K562 (cell line): ENCODE measurements at places on chromosomes 2 and 18.

DNA sequence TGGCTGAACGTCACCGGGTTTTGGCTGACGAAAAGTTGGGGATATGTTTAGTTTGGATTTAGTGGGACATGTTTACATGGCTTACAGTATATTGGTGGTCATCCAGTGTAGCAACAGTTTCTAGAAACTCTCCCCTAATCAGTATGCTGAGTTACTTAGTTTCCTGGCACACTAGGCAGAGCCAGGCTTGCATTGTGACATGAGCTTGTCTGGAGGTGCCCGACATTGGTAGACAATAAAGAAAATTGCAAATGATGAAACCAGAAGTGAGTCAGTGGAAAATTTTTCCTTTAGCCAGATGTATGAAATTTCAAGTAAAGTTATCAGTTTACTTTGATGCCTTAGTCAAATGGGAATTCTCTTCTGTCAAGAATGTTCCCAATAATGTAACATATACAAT, 276.1 kb downstream of the RDH14 start:
- no peaks in the 10 kb centered on the region for H3K27me3 ChIP-seq
- H3K4me1 ChIP-seq, result no peaks in the 10 kb centered on the region
- no peak for DNase-seq

DNA sequence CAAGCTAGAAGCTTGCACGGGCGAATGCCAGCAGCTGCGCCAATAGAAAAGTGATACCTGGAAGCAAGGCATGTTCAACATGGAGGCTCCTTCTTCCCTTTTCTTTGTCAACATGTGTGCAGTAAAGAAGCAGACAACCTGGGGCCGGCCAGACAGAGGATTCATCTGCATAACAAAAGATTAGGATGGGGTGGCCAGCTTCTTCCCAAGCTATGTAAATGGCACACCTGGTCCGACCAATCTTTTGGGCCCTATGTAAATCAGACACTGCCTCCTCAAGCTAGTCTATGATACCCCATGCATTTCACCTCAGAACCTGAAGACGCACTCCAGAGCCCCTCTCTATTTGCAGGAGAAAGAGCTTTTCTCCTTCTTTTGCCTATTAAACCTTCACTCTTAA, 66.4 kb upstream of the TGFA start:
- DNase-seq, result no peak
- H3K4me3 ChIP-seq, result no peak overlapping the region
- H3K36me3 ChIP-seq, result no peaks in the 10 kb centered on the region
- peaks cover 11% of the 10 kb centered on the region for H3K27me3 ChIP-seq
- H3K27ac ChIP-seq, result no peak overlapping the region

DNA sequence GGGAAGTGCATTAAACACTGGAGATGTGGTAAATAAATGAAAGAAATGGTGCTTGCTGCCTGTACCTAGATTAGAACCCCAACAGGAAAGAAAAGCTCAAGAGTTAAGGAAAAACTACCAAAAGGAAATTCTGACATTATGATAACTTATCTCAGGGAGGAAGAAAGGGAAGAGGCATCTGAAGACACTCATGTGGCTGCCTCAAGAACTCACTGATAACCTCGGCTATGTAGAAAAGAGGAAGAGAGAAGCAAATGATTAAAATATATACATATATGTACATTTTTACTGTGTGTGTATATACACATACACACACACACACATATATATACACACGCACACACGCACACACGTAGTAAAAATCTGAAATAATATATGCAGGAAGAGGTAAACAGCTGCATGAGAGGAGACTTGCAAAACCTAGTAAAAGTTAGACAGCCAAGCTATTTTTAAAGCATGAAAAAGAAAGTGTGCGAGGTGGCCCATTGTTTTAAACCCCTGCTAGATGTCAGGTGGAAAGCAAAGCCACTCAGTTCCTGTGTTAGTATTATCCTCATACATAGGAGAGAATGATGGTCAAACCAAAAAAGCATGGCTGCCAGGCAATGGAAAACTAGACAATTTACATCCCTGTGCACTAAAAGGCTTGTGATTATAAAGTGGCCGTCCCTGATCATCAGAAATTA, 483.0 kb upstream of the NRP2 start:
- no peak for DNase-seq
- H3K36me3 ChIP-seq, result no peaks in the 10 kb centered on the region
- no peak overlapping the region for H3K4me3 ChIP-seq
- H3K27me3 ChIP-seq, result no peaks in the 10 kb centered on the region

- no peaks in the 10 kb centered on the region for H3K27me3 ChIP-seq
- H3K4me1 ChIP-seq, result no peaks in the 10 kb centered on the region
- DNase-seq, result no peak
Observed at GRCh38 chr18:51621864-51622160, 424.3 kb upstream of the MEX3C start.

DNA sequence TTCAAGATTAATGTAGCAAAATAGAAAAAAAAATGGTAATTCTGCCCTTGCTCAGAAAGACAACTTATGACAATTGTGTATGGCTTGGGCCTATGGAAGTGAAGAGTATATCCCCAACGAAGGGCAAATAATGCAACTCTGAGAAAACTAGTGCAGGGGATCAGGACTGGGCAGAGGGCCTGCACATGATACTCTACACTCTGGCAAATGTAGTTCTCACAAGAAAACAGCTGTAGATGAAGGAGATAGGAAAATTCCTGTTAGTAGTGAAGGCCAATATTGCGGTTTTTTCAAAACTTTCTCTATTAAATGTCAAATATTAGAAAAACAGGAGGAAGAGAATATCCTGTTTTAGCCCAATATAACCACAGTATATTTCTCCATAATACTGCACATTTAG, 77.8 kb downstream of the SCN9A start:
- H3K36me3 ChIP-seq, result no peaks in the 10 kb centered on the region; the same call in 2 of the 3 replicates
- DNase-seq, result no peak
- H3K27me3 ChIP-seq, result no peaks in the 10 kb centered on the region
- no peak overlapping the region for H3K4me3 ChIP-seq
- no peaks in the 10 kb centered on the region for H3K4me1 ChIP-seq

DNA sequence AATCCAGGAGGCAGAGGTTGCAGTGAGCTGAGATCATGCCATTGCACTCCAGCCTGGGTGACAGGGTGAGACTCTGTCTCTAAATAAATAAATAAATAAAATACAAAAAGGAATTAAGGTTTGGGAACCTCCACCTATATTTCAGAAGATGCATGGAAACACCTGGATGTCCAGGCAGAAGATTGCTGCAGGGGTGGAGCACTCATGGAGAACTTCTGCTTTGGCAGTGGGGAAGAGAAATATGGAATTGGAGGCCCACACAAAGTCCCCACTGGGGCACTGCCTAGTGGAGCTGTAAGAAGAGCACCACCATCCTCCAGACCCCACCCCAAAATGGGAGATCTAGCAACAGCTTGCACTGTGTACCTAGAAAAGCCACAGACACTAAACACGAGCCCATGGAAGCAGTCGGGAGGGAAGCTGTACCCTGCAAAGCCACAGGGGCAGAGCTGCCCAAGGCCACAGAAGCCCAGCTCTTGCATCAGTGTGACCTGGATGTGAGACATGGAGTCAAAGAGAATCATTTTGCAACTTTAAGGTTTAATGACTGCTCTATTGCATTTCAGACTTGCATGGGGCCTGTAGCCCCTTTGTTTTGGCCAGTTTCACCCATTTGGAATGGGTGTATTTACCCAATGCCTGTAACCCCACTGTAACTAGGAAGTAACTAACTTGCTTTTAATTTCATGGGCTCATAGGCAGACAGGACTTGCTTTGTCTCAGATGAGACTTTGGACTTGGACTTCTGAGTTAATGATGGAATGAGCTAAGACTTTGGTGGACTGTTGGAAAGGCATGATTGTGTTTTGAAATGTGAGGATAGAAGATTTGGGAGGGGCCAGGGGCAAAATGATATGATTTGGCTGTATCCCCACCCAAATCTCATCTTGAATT, 265.3 kb downstream of the ZEB2 start:
- no peaks in the 10 kb centered on the region for H3K4me1 ChIP-seq
- no peak for DNase-seq
- H3K36me3 ChIP-seq, result no peaks in the 10 kb centered on the region
- H3K27ac ChIP-seq, result no peak overlapping the region

GRCh38 chr2:54519841-54520459, 63.8 kb downstream of the SPTBN1 start:
- H3K36me3 ChIP-seq, result no peaks in the 10 kb centered on the region
- H3K4me3 ChIP-seq, result no peak overlapping the region
- H3K27me3 ChIP-seq, result peaks cover 17% of the 10 kb centered on the region; the same call in 2 of the 3 replicates
- 0 out of 3 replicates have a peak, but pooled peaks cover 6% of the 10 kb centered on the region for H3K4me1 ChIP-seq
- H3K27ac ChIP-seq, result no peak overlapping the region

DNA sequence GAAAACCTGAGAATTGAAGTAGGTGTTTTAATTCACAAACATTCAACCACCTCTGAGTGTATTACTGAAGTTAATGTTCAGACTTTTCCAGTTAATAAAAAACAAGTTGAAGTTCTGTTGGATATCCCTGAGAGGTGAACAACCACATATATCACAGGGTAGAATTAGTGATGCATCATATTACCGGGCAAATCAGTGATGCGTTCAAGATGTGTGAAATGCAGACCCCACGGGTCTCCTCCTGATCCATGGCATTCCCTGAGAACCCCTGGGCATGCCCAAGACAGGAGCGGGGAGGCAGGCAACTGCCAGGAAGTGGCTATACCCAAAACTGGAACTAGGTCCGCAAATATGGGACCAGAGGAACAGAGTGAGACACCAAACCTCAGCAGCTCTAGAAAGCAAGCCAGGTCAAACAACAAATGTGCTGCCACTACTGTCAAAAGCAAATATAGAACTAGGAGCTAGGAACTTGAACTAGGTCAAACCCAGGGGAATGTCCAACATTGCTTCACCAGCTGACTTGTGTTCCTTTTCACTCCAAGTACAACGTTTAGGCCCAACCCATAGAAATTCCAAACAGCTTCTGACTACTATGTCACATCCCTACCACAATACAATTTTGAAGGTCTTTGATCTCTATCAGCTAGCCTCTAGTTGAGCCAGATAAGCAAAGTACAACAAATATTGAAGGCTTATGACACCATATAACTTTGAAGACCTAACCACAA, 20.2 kb downstream of the PSTPIP2 start:
- DNase-seq, result no peak
- H3K4me1 ChIP-seq, result peaks cover 28% of the 10 kb centered on the region; the same call in 2 of the 3 replicates
- H3K36me3 ChIP-seq, result 0 out of 3 replicates have a peak, but pooled peaks cover 4% of the 10 kb centered on the region
- no peak overlapping the region for H3K4me3 ChIP-seq
- H3K27me3 ChIP-seq, result no peaks in the 10 kb centered on the region
- H3K27ac ChIP-seq, result no peak overlapping the region

GRCh38 chr18:26503382-26503781, 45.0 kb downstream of the KCTD1 start:
- H3K4me3 ChIP-seq, result no peak overlapping the region
- no peak overlapping the region for H3K27ac ChIP-seq
- peaks cover 9% of the 10 kb centered on the region for H3K27me3 ChIP-seq

DNA sequence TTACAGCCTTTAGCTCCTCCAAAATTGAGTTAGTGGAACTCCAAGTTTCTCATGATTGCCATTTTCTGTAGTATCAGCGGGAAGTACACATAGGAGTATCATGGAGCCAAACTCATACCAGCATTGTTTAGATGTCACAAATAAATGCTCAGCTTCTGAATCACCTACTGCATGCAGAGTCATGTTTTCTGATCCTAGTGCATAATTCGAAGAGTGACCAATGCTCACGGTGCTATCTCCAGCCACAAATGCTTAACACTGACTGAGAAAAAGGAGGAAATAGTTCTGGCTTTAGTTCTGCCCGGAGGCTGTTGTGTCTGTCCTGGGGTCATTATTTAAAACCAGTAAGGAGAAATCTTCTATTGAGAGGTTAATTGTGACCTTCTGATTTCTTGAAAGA, 45.4 kb upstream of the LRATD1 start:
- H3K4me1 ChIP-seq, result no peaks in the 10 kb centered on the region
- H3K4me3 ChIP-seq, result no peak overlapping the region
- no peak for DNase-seq
- no peak overlapping the region for H3K27ac ChIP-seq
- no peaks in the 10 kb centered on the region for H3K27me3 ChIP-seq

- no peak for DNase-seq
- H3K27me3 ChIP-seq, result no peaks in the 10 kb centered on the region
- H3K36me3 ChIP-seq, result no peaks in the 10 kb centered on the region
- H3K27ac ChIP-seq, result no peak overlapping the region
- no peaks in the 10 kb centered on the region for H3K4me1 ChIP-seq
Observed at GRCh38 chr2:181313845-181314244, 143.3 kb upstream of the ITGA4 start.

GRCh38 chr2:63843791-63844190, 2.1 kb downstream of the UGP2 start:
- H3K4me3 ChIP-seq, result no peak overlapping the region
- H3K27ac ChIP-seq, result no peak overlapping the region
- DNase-seq, result no peak
- no peaks in the 10 kb centered on the region for H3K27me3 ChIP-seq

DNA sequence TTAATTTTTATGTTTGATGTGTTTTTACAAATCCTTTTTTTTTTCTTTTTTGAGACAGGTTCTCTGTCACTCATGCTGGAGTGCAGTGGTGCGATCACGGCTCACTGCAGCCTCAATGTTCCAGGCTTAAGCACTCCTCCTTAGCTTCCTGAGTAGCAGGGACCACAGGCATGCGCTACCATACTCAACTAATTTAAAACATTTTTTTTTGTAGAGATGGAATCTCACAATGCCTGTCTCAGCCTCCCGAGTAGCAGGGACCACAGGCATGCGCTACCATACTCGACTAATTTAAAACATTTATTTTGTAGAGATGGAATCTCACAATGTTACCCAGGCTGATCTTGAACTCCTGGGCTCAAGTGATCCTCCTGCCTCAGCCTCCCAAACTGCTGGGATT, 3.2 kb downstream of the NOTO start:
- H3K27ac ChIP-seq, result no peak overlapping the region
- peaks cover 26% of the 10 kb centered on the region for H3K27me3 ChIP-seq
- peaks cover 14% of the 10 kb centered on the region for H3K4me1 ChIP-seq
- DNase-seq, result no peak

GRCh38 chr2:64466478-64467085, 12.6 kb downstream of the LGALSL start:
- H3K27ac ChIP-seq, result no peak overlapping the region
- H3K27me3 ChIP-seq, result peaks cover 10% of the 10 kb centered on the region; the same call in 2 of the 3 replicates
- H3K36me3 ChIP-seq, result no peaks in the 10 kb centered on the region
- no peak for DNase-seq

GRCh38 chr2:223580951-223581350, 21.2 kb downstream of the SCG2 start:
- DNase-seq, result no peak
- H3K27me3 ChIP-seq, result no peaks in the 10 kb centered on the region
- H3K4me3 ChIP-seq, result no peak overlapping the region
- no peaks in the 10 kb centered on the region for H3K36me3 ChIP-seq
- H3K27ac ChIP-seq, result no peak overlapping the region

DNA sequence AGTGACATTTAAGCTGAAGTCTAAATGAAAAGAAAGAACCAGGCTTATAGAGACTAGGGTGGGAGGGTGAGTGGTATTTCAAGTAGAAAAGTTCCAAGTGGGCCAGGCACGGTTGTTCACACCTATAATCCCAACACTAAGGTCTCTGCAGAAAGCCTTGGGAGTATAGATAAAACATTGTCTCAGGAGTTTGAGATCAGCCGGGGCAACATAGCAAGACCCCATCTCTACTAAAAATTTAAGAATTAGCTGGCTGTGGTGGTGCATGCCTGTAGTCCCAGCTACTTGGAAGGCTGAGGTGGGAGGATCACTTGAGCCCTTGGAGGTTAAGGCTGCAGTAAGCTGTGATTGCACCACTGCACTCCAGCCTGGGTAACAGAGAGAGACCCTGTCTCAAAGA, 143.4 kb upstream of the PKDCC start:
- no peak for DNase-seq
- no peaks in the 10 kb centered on the region for H3K36me3 ChIP-seq

GRCh38 chr2:6823111-6823510, 42.6 kb downstream of the CMPK2 start:
- H3K4me3 ChIP-seq, result no peak overlapping the region
- H3K27me3 ChIP-seq, result peaks cover 11% of the 10 kb centered on the region; the same call in 2 of the 3 replicates
- H3K36me3 ChIP-seq, result no peaks in the 10 kb centered on the region
- no peaks in the 10 kb centered on the region for H3K4me1 ChIP-seq
